ACHN (cell line): ENCODE measurements at places on chromosomes 3 and 15.

DNA sequence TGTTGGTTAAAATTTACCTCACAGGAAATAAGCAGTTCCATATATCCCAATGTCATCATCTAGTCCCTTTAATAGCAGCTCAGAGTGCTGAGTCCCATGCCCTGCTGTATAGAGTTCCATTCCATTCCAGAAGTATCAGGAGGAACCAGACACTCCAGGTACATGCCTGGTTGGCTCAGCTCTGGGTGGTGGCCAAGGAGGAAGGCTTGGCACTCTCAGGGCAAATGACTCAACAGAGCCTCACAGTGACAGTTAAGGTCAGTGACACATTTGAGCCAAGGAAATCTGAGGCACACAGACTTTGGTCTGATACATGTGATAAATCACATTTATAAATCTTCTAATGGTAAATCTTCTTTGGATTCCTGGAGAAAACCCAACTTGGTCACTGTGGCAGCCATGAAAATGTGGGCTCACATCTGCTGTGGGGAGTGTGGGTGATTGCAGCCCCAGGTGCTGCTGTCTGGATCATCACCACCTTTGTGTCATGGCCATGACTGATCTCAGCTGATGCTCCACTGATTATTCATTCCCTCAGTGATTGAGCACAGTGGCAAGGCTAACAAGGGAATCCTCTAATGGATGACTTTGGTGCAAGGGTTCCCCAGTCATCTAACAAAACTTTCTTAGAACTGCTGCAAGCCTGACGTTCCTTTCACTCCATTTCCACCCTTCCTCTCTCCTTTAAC, 9.3 kb downstream of the HHLA2 start:
- no peak for DNase-seq

GRCh38 chr15:47961401-47962090, 159.2 kb upstream of the SLC24A5 start:
- DNase-seq, result no peak

GRCh38 chr15:99029341-99030144, 22.0 kb upstream of the PGPEP1L start:
- DNase-seq, result peak; percentile 12

DNA sequence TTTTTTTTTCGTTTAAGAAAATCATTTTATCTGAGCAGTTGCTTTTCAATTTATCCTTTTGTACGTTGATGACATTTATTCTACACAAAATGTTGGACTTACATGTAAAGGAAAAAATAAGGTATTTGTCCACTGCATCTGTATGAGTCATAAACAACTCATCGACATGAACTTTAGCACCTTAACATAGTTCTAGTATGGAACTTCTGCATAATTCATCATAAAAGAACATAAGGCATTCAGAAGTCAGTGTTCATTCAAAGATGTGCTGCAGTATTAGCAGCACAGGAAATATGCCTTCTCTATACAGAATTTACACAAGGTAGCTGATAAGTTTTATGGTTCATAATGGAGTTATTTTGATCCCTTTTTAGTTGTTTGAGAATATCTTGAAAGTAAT, 801.6 kb downstream of the CADM2 start:
- no peak for DNase-seq

DNA sequence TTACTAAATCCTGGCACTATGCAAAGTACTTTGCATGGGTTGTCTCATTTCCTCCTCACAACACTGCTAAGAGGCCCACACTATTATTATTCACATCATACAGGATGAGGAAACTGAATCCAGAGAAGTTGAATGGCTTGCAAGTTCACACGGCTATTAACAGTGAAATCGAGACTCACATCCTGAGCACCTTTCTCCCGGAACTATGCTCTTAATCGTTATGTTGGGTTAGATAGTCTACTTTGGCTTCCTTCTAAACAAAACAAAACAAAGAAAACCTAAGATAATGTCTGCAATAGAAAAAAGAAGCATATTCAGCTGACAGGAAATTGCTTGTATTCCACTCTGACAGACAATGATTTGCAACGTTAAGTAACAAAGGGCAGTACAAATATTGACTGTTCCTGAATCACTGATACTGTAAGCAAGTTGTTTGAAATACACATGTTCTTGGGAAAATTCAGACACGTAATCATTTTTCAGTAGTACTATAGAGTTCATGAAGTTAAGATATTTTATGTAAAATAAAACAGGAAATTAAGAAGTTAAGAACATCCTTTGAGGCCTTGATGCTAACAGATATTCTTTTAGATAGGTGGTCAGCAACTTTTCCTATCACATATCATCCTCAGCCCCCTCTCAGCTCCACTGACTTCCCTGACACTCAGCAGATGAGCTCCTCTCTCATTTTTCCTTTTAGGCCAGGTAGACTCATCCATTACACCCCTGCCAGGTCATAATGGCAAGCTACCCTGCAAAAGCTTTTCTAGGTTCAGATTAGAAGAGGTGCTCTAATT, 40.7 kb downstream of the C2CD4B start:
- no peak for DNase-seq

- DNase-seq, result no peak
Observed at GRCh38 chr3:23113455-23114171, 89.5 kb upstream of the UBE2E2 start.

- peak; percentile 84 for DNase-seq
Observed at GRCh38 chr3:161890147-161890625, 393.6 kb downstream of the OTOL1 start.

- DNase-seq, result no peak
Observed at GRCh38 chr15:93152360-93152759, 63.3 kb upstream of the RGMA start.

- DNase-seq, result no peak
Observed at GRCh38 chr3:107124885-107125284, 252.4 kb upstream of the CCDC54 start.

DNA sequence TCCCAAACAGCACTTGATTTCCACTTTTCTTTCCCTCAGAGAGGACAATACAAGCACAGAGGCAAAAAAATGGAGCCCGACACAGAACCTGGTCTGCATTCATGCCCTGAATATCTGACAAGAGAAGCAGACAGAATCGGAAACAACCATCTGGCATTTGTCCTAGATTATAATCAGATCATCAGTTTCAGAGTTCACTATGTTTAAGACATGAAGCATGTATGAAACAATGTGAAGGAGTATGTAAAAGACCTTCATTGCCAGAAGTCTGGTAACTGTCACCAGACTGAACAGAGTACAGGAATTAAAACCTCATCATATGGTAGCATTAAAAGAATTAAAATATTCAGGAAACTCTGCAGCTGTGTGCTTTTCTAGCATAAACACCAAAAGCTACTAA, 65.0 kb downstream of the SETD2 start:
- DNase-seq, result no peak

DNA sequence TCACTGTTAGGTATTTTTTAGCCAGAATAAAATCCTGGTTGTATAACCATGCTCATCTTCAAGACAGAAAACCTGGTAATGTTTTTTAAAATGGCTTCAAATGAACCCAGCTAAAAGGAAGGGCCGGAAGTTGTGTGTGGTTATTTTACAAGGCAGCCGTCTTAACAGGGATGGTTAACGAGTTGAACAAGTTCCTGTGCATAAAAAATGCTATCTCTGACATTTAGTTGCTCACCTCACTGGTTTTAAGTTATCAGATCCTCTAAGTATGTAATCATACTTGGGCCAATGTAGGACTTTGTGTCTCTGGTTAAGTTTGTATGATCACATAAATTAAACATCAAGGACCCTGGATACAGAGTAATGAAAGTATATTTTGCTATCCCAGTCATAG, 2.1 kb downstream of the ATP11B start:
- peak; percentile 14 for DNase-seq

- DNase-seq, result no peak
Observed at GRCh38 chr15:81942655-81943195, 103.1 kb downstream of the MEX3B start.

DNA sequence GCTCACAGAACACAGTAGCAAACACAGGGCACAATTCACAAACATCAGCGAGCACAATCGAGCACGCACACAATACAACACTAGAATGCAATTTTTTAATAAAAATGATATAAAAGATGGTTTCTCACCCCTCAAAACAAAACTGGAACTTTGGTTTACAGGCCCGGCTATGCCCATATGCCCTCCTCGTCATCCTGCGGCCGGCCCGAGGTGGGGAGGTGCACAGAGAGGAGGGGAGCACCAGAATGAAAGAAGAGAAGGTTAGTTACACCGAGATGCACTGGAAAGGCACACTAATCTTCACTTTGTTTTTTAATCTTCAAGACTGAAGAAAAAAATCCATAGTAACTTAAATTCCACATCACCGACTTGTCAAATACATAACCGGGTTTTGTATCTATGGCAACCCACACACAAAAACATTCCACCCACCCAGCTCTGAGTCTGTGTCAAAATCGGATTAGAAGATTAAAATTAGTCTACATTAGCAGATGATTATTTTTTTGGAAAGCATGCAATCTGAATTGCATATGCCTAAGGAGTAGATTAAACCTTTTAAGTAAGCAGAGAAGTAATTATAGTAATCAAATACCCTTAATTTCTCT, 196.7 kb upstream of the WNT5A start:
- DNase-seq, result no peak

GRCh38 chr3:127488141-127488672, 102.3 kb downstream of the TPRA1 start:
- no peak for DNase-seq

DNA sequence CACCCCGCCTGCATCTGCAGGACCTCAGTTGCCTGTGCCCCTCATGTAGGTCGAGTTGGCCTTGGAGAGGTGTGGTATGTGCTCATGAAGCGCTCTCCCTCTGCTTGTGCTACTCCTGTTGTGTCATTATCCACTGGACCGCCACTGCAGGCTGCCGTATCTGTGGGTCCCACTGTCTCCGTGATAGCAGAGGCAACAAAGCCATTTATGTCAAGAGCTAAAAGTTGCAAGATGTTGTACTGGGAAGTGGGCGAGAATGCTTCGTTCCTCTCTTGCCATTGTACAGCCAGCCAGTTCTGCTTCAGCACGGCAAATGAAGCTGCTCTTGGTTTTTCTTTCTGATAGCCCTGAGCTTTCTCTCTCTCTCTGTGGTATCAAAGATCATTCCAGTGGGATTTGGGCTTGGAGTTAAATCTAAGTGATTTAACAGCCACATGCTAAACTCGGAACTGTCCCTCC, 89.0 kb downstream of the TMEM212 start:
- DNase-seq, result no peak

DNA sequence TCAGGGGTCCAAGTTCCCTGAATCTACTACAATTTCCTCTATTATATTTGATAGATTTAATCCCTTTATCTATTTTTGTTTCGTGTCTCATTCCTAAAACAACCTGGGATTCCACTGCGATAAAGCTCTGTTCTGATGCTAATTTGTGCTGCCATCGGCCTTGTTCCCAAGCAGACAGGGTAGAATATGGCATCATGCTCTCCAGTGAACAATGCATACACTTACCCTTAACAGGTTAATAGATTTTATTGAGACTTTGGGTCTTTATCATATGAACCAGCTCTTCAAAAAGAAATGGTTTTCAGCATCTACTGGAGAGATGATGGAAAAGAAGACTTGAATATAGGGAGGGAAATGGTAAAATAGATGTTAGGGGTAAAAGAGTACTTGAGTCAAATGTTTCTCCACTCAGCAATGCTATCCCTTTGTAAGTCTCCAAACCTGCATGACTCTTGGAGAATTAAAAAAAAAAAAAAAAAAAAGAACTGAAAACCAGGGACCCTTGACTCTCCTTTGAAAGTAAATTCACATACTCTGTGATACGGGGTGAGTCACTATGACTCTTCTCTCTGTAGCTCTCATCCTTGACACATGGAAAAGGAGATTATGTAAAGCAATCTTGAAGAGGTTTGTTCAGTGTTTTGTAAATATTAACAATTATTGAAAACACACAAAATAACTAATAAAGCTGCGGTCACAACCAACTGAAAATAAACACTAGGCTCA, 268.8 kb downstream of the ZBTB20 start:
- peak; percentile 37 for DNase-seq

DNA sequence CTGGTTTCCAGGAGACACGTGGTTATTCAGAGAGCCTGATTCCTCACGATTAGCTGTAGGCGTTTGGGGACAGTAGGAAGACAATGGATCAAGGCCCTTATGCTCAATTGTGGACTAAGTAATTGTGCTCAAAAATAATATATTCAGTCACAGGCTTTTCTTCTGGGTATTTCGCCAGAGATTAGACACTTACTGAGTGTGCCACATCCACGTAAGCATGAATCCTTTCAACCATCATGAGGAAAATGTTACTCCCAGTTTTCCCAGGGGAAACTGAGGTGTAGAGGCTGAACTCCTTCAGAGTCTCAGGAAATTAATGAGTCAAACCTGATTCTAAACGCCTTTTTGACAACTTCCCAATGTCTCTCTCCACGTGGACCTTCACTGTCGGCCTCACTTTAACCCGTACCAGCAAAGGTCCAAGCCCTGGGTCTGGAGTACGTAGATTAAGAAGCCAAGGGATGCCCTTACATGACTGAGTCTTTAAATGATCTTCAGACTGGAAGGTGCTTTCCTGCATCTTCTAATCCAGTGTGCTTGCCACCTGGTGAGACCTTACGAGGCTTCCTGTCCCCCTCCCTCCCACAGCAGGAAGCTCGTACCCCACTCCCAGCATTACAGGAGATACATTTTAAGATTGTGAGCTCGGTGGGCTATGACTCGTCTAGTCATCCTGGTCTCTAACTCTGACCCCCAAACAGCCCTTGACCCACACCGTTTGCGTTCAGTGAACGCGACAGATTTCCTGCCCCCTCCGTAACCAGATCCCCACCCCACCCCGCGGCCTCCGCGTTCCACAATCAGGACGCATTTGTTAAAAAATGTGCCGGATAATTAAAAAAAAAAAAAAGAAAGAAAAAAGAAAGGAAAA, 1.7 kb downstream of the PKM start:
- peak; percentile 19 for DNase-seq

DNA sequence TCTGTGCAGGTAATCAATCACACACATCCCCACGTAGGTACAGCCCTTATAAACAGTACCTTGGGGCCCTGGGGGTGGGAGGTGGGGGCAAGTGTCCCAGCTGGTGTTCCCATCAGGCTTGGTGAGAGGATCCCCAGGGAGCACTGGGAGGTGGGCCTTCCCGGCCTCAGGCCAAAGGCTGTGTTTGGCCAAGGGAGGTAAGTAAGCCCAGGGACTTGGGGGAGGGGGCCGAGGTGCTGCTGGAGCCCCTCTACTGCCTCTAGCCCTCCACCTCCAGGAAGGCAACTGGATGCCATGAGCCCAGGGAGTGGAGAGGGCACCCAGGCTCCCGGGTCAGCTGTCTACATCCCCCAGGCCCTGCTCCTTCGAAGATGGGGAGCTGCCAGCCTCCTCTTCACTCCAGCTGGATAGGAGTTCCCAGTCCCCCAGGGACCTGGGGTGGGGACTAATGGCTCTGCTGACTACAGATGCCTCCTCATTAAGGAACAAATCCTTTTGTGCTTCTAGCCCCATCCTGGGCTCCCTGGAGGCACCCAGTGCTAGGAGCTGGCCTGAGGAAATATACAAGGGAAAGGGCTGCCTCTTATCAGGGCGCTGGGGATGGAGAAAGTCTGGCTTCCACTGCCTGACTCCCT, 33.1 kb downstream of the RNU5B-1 start:
- DNase-seq, result no peak

DNA sequence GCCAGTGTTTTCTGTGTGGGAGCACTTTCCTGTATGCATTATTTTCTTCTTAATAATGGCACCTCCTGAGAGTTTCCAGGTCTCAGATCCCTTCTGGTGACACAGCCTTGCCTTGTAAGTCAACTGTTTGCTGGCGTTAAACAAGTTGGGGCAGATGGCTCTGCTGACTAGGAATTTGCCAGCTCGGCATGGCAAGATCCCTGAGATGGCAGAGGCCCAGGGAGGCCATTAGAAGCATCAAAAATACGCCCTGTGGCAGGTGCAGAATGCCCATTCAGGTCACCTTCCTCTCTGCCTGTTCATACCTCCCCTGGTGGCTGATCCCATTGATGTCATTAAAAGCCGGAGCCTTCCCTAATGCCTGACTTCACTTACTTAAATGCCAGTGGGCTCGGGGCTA, 320.9 kb upstream of the CTDSPL start:
- DNase-seq, result no peak

GRCh38 chr3:13857702-13858380, 22.0 kb downstream of the WNT7A start:
- DNase-seq, result no peak
